ENCODE measurements at places on chromosomes 7 and 10. TPM values are rescaled to one million over a fixed set of nuclear protein-coding genes. Genes with fewer than 3 reads are reported as not detected.

GRCh38 chr10:30784524-30784896 lies 155.0 kb upstream of the LYZL2 start:
- peaks cover 14% of the 10 kb centered on the region for H3K4me1 ChIP-seq
- no peak for DNase-seq
- H3K27me3 ChIP-seq = no peaks in the 10 kb centered on the region
- peak overlapping the region; percentile 97 for H3K27ac ChIP-seq

- no peak overlapping the region for H3K4me3 ChIP-seq
- no peaks in the 10 kb centered on the region for H3K4me1 ChIP-seq
- no peak overlapping the region for H3K27ac ChIP-seq
- no peak for DNase-seq
- no peaks in the 10 kb centered on the region for H3K36me3 ChIP-seq
Measured at GRCh38 chr7:31284106-31284505, 56.4 kb downstream of the NEUROD6 start.

DNA sequence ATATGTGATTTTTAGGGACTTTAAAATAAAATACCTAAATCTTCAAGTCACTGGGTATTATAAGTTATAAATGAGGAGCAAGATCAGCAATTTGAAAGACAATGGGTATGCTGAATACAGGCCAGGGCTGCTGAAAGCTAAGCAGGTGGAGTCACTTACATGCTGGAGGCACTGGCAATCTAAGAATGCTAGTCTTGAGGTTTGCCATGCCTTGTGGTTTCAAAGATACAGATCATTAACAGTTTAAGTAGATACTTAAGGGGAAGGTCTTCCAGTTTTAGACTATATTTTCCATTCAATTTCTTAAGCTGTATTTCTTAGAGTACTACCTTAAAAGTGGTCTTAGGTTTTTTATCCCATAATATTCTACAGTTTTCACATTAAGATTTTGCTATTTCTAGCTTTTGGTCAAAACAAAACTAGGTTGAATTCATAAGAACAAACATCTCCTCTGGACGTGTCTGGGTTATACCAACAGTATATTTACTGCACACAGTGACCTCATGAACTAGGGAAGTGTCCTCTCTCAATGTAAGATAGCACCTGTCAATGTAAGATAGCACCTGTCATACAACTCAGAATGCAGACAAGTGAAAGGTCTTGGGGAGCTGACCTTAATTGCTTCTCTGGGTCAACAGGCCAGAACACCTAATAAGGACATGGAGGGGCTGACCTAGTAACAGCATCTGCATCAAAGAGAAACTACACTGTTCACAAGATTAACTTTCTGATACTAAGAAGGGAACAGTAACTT lies 2.0 kb downstream of the SRI start:
- peaks cover 45% of the 10 kb centered on the region for H3K36me3 ChIP-seq
- H3K27ac ChIP-seq = peak overlapping the region; percentile 97
- H3K4me1 ChIP-seq = peaks cover 6% of the 10 kb centered on the region
- peak overlapping the region; percentile 99 for H3K4me3 ChIP-seq
- no peak for DNase-seq

DNA sequence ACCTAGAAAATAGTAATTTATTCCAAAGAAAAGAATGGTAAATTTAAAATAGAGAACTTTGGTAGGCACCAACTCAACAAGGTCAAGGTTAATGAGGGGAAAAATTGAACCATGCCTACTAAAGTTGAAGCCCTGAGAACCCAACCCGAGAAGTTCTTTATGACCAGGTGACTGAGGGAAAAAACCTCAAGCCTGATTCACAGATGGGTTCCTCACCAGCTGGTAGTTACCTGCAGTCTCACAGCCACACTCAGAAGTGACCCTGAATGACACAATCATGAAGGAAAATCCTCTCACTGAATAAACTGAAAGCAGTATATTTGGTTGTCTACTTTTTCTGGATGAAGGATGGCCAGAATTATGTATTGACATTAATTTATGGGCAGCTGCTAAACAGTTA lies 7.0 kb downstream of the C10orf67 start:
- no peak overlapping the region for H3K27ac ChIP-seq
- no peak for DNase-seq
- no peak overlapping the region for H3K4me3 ChIP-seq
- H3K4me1 ChIP-seq = no peaks in the 10 kb centered on the region
- no peaks in the 10 kb centered on the region for H3K36me3 ChIP-seq

DNA sequence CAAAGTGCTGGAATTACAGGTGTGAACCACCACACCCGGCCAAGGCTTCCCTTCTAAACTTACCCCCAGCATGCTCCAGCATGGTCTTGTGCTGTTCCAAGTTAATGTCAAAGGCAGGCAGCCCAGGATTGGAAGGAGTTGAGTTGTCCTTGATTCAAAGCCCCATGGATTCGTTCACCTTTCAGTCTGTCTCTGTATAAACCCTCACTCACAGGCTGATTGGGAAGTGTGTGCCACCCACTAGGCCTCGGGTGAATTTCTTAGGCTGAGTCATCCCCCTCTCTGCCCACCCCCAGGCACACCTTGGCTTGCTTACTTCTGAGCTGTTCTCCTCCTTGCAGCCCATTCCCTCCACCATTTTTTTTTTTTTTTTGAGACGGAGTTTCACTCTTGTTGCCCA lies 13.3 kb upstream of the PRDX3 start:
- H3K27me3 ChIP-seq = no peaks in the 10 kb centered on the region
- no peak overlapping the region for H3K4me3 ChIP-seq
- H3K4me1 ChIP-seq = no peaks in the 10 kb centered on the region
- DNase-seq = no peak

- peaks cover 19% of the 10 kb centered on the region for H3K4me1 ChIP-seq
- H3K36me3 ChIP-seq = no peaks in the 10 kb centered on the region
- peak; percentile 82 for DNase-seq
- H3K4me3 ChIP-seq = no peak overlapping the region
Measured at GRCh38 chr10:78756604-78757343, 312.0 kb upstream of the ZMIZ1 start.

DNA sequence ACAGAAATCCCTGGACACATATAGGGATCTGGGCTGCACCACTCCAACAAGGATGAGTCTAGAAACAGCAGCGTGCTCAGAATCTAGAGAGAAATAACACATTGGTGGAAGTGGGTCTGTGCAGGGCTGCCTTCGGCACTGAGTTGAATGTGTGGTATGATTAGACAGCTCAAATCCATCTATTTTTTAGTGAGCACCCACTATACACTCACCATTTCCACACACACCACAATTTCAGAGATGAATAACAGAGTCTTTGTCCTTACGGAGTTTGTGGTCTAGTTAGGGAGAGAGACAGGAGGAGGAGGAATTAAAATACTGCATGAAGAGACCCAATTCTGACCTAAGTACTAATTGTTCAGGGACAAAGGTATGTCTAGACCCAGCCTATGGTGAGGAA lies 44.2 kb downstream of the JAZF1 start:
- no peak overlapping the region for H3K27ac ChIP-seq
- no peak for DNase-seq
- H3K27me3 ChIP-seq = no peaks in the 10 kb centered on the region
- peaks cover 6% of the 10 kb centered on the region for H3K4me1 ChIP-seq
- no peaks in the 10 kb centered on the region for H3K36me3 ChIP-seq

GRCh38 chr10:87960230-87960629 lies 96.8 kb downstream of the PTEN start:
- no peak overlapping the region for H3K27ac ChIP-seq
- no peak overlapping the region for H3K4me3 ChIP-seq
- H3K27me3 ChIP-seq = no peaks in the 10 kb centered on the region
- DNase-seq = no peak

- H3K36me3 ChIP-seq = no peaks in the 10 kb centered on the region
- no peak overlapping the region for H3K27ac ChIP-seq
- no peaks in the 10 kb centered on the region for H3K4me1 ChIP-seq
- DNase-seq = no peak
- no peaks in the 10 kb centered on the region for H3K27me3 ChIP-seq
- no peak overlapping the region for H3K4me3 ChIP-seq
Measured at GRCh38 chr10:6811153-6811552, 231.1 kb upstream of the PRKCQ start.

DNA sequence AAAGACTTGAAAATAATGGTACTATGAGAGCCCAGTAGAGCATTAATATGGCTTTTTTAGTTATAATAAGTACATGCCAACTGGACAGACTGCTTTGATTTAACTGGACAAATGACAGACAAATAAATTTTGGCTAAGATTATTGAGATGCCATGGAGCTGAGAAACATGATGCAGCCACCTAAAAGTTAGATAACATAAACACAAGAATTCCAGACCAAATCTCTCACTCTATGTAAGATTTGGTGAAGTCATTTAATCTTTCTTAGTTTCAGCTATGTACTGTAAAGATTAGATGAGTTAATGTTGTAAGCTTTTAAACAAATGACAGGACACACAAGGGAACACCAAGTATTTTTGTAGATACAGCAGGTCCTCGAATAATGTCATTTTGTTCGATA lies 118.2 kb downstream of the CACNA2D1 start:
- H3K27ac ChIP-seq = no peak overlapping the region
- no peak for DNase-seq
- no peak overlapping the region for H3K4me3 ChIP-seq
- no peaks in the 10 kb centered on the region for H3K4me1 ChIP-seq

- no peaks in the 10 kb centered on the region for H3K4me1 ChIP-seq
- H3K27ac ChIP-seq = no peak overlapping the region
- H3K4me3 ChIP-seq = no peak overlapping the region
- no peak for DNase-seq
- H3K36me3 ChIP-seq = no peaks in the 10 kb centered on the region
- no peaks in the 10 kb centered on the region for H3K27me3 ChIP-seq
Measured at GRCh38 chr10:76444034-76444800, 1012.8 kb downstream of the LRMDA start.

DNA sequence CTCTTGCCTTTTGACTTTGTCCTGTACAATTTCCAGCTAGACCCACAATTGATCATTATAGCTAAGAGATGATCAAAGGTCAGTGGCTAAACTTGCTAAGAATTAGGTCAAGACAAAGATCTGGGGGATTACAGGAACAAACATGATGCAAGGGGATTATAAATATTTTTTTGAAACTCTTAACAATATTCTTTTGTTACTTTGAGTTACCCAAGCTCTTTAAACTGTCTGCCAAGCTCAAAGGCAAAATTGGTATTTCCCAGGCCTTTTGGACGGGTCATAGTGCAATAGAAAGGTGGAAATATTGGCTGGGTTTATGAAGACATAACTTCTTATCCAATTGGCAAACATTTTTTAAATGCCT lies 23.4 kb downstream of the TBXAS1 start:
- H3K36me3 ChIP-seq = no peaks in the 10 kb centered on the region
- H3K27ac ChIP-seq = no peak overlapping the region
- H3K4me3 ChIP-seq = no peak overlapping the region
- H3K4me1 ChIP-seq = peaks cover 25% of the 10 kb centered on the region

GRCh38 chr7:5545222-5545914 lies 121.7 kb upstream of the TNRC18 start:
- H3K27ac ChIP-seq = no peak overlapping the region
- no peak overlapping the region for H3K4me3 ChIP-seq
- no peak for DNase-seq
- H3K27me3 ChIP-seq = no peaks in the 10 kb centered on the region

- H3K27ac ChIP-seq = no peak overlapping the region
- H3K27me3 ChIP-seq = no peaks in the 10 kb centered on the region
- no peak for DNase-seq
- H3K36me3 ChIP-seq = no peaks in the 10 kb centered on the region
- H3K4me3 ChIP-seq = no peak overlapping the region
Measured at GRCh38 chr10:4195213-4195612, 410.2 kb upstream of the KLF6 start.

- H3K27me3 ChIP-seq = no peaks in the 10 kb centered on the region
- peaks cover 5% of the 10 kb centered on the region for H3K36me3 ChIP-seq
- H3K27ac ChIP-seq = no peak overlapping the region
Measured at GRCh38 chr7:99543916-99544315, 8.0 kb downstream of the FAM200A start.

GRCh38 chr10:18202680-18203460 lies 62.6 kb downstream of the CACNB2 start:
- peaks cover 4% of the 10 kb centered on the region for H3K4me1 ChIP-seq
- no peaks in the 10 kb centered on the region for H3K27me3 ChIP-seq
- H3K4me3 ChIP-seq = no peak overlapping the region
- H3K36me3 ChIP-seq = no peaks in the 10 kb centered on the region
- no peak for DNase-seq

DNA sequence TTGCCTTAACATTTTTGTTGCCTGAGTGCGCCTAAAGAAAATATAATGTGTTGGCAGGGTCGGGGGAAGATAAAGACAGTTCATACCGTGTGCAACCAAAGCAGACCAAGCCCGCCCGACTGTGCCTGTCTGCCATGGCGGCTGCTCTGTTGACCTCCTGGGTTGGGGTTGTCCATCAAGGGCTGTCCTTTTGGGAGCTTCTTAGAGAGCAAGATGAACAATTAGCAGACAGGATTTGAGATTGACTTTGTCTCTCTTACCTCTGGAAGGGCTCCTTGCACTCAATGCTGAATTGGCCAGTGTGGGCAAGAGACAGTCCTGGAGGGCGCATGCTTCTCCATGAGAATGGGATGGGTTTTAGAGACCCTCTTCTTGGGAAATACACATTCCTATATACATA lies 319.6 kb downstream of the GLRX3 start:
- H3K27me3 ChIP-seq = no peaks in the 10 kb centered on the region
- H3K27ac ChIP-seq = no peak overlapping the region
- no peaks in the 10 kb centered on the region for H3K36me3 ChIP-seq
- no peak for DNase-seq
- no peaks in the 10 kb centered on the region for H3K4me1 ChIP-seq

DNA sequence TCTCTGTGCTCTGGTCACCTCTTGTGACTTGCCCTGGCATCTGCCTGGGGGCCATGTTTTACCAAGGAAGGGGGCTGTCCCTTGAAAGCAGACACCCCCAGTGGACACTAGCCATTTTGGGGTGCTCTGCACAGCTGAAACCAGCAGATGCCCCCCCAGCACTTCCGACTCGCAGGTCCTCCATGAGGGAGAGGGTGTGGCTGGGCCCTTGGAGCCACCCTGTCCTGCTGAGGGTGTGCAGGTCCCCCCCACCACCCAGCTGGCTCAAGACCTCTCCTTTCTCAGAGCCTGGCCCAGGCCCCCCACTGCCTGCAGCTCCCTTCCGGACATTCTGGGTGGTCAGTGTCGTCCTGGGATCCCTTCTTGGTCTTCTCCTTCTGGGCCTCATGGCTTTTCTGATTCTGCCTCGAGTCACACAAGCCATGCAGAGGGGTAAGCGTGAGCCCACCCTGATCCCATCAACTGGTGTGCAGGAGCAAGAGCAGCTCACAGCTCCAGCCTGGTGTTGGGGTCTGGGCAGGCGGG lies 12.3 kb downstream of the SCART1 start:
- no peak overlapping the region for H3K4me3 ChIP-seq
- no peak overlapping the region for H3K27ac ChIP-seq
- no peaks in the 10 kb centered on the region for H3K27me3 ChIP-seq
- H3K36me3 ChIP-seq = no peaks in the 10 kb centered on the region
- no peaks in the 10 kb centered on the region for H3K4me1 ChIP-seq
- no peak for DNase-seq

GRCh38 chr10:97854743-97855142 lies 5.1 kb downstream of the GOLGA7B start:
- H3K4me3 ChIP-seq = no peak overlapping the region
- peaks cover 5% of the 10 kb centered on the region for H3K4me1 ChIP-seq
- no peaks in the 10 kb centered on the region for H3K36me3 ChIP-seq
- no peak for DNase-seq
- H3K27ac ChIP-seq = no peak overlapping the region

YAE1 gene
- total RNA-seq = 16.5 TPM

ARHGAP19 gene
- total RNA-seq = 14.0 TPM

SPDYE2 gene
- total RNA-seq = not detected

SH2D4B gene
- total RNA-seq = 0.43 TPM

DMBT1 gene
- total RNA-seq = 78.6 TPM

PAX4 gene
- not detected for total RNA-seq

UPF2 gene
- total RNA-seq = 20.1 TPM

IFIT1 gene
- total RNA-seq = 51.1 TPM

NUTM2B gene
- total RNA-seq = 0.96 TPM

ZNF398 gene
- total RNA-seq = 14.5 TPM

ZFAND4 gene
- 18.7 TPM for total RNA-seq

CABCOCO1 gene
- total RNA-seq = not detected

PNLIPRP3 gene
- total RNA-seq = 0.20 TPM

NME8 gene
- 2.1 TPM for total RNA-seq

CCDC126 gene
- total RNA-seq = 14.4 TPM

OR6B1 gene
- total RNA-seq = not detected

All from upper lobe of right lung (tissue), 1 donor.